Caudate nucleus (tissue), 63 donors: ENCODE measurements at places on chromosomes 13 and 19.

- no peak for DNase-seq
Measured at GRCh38 chr19:10809651-10810285, 26.2 kb downstream of the TMED1 start.

DNA sequence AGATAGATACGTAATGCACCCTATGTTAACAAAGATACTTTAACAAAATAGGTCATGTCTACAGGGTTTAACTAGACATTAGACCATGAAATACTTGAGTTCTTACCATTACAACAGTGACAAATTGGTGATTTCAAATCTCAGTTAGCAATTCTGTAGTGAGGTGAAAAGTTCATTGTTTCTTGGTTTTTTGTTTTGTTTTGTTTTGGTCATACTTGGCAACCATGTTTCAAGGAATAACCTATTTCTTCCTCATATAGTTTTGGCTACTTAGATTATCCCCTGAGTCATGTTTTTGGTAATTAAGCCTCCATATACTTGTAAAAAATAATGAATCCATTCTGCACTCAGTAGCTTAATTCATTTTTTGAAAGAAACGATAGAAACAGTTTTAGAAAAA is 1200.4 kb downstream of the DIAPH3 start:
- no peak for DNase-seq

GRCh38 chr19:3383121-3383722 is 16.8 kb downstream of the NFIC start:
- DNase-seq = no peak

DNA sequence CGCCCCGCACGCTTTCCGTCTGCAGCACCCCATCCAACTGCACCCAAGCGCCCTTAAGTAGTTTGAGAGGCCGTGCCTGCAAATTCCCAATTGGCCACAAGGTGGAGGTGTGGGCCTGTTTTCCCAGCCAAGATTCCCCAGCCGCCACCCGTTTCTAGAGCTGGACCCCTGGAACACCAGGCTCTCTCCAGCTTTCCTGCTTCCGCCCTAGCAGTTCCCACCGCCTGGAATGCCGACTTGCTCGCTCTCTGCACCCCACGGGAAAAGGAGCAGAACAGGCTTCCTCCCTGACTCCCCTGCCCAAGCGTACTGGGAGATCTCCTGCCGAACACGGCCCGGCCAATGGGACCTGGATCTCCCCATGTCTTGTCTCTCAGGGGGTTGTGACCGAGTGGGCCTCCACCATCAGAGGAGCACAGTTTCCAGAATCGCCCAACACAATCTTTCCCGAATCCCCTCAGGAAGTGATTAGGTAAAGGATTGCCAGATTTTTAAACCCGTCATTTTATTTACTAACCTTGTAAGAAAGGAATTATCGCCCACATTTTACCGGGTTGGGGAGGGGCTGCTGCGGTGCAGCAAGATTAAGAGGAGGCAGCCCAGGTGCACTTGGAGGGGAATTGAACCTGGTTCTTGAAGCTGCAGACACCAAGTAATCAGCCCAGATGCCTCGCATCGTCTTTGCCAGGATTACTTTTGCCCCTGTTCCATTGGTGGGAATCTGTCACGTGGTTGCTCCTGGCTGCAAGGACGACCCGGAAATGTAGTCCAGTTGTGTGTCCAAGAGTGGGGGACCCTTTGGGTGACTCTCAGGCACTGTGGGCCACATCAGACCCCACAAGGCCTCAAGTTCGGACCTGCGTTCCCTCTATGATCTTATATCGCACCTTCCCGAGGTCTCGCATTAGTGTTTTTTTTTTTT is 3.5 kb upstream of the NAPSA start:
- DNase-seq = peak; percentile 75

GRCh38 chr19:39277598-39277997 is 9.4 kb downstream of the IFNL2 start:
- DNase-seq = no peak

GRCh38 chr19:58554494-58555368 is at the start of gene CHMP2A:
Gene CHMP2A, minus strand, starts transcription at chr19:58555105. Its CDS starts 893 bp downstream, at chr19:58554212.
- no peak for DNase-seq

DNA sequence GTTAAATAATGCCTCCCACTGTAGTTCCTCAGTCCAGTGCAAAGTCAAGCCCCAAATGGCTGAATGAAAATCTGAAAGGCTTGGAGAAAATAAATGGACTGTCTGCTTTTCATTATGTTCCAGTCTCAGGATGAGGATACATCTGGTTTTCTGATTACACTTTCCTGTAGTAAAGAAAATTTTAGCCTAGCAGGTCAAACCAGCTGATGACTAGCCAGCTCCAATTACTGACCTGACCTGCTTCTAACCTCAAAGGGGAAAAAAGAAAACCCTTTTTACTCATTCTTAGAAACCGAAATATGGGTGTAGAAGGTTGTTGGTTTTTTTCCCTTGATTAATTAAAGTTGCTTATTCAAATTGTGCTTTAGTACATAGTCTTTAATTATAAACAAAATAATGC is 418.4 kb downstream of the EFNB2 start:
- no peak for DNase-seq

GRCh38 chr13:50594276-50595051 is 249.0 kb downstream of the DLEU7 start:
- no peak for DNase-seq

DNA sequence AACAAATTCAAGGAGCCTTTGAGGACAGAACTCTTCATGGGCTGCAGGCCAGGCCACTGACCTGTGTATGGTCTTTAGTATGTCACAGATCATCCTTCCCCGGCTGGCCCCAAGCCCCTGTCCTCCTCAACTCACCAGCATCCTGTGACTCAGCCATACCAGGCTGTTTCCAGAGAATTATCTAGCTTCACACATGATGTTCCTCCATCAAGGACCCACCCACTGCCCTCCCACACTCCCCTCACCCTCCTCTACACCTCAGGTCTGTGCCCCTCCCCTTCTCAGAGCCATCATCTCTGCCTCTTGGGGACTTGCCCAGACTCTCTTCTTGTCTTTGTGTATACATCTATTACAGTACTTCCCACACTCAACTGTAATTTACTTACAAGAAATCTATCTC is 14.7 kb downstream of the DCT start:
- no peak for DNase-seq
